ENCODE measurements at places on chromosomes 5 and 9. TPM values are rescaled to one million over a fixed set of nuclear protein-coding genes. Genes with fewer than 3 reads are reported as not detected.

The AHRR gene
- 86.8 TPM for total RNA-seq

The SLC22A5 gene
- total RNA-seq: 3.6 TPM

The RANBP17 gene
- total RNA-seq: 0.83 TPM

The UGT3A1 gene
- not detected for total RNA-seq

The SPAAR gene
- total RNA-seq: not detected

The TUSC1 gene
- total RNA-seq: 7.4 TPM
